T-helper 9 cell (primary cell): ENCODE measurements at places on chromosomes 4 and X.

DNA sequence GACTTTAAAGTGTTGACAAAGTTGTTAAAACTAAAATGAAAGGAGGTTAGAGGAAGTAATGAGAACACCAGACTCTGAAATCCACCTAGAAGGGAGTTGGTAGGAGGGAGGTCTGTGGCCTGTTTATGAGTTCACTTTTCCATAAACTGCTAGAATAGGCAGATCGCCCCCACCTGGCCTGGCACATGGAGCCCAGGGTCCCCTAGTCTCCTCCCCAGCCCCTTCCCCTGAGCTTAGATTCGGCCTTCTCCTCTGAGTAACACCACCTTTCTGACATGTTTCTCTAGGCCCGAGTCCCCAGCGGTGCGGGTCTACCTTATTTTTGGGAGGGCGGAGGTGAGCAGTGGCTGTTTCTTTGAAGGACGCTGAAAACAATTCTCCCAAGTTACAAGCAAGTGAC is 54.5 kb upstream of the FAT1 start:
- DNase-seq: no peak

- DNase-seq: no peak
Observed at GRCh38 chr4:38068107-38068506, 107.9 kb downstream of the PTTG2 start.

DNA sequence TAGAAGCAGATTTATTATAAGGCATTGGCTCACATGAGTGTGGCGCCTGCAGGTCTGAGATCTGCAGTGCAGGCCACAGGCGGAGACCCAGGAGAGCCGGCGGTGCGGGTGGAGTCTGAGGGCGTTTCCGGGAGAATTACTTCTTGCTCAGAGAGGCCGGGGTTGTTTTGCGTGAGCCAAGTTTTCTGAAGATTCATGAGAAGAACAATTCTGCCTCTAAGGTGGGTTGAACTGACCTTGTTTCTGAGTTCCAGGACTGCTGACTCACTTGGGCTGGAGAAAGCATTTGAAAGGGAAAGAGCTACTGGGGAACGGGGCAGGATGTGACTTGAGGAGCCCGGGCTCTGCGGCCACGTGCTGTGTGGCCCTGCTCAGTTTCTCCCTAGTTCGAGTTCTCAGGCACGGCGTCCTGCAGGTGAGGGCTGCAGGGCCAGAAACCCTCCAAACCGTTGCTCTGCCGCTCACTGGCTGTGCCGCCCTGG is 36.7 kb upstream of the SORCS2 start:
- no peak for DNase-seq

GRCh38 chr4:90958256-90958895 is 831.2 kb downstream of the CCSER1 start:
- no peak for DNase-seq

DNA sequence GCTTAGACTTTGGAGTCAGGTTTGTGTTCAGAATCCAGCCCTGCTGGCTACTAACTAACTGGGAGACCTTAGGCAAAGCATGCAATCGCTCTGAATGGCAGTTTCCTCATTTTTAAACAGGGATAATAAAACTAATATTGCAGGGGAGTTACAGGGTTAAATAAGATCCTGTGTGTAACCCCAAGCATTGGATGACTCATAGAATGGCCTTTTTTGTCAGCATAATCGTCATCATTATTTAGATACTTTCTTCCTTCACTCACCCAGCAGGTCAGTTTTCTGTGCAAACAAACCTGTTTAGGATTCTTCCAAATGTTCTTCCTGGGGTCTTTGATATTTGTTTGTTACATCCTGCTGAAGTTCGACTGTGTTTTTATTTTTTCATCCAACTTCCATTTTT is 208.2 kb downstream of the EVC2 start:
- DNase-seq: no peak
